ENCODE measurements at places on chromosomes 6 and 20.

- DNase-seq, result no peak
These were observed 397.1 kb downstream of the ARHGAP18 start for GRCh38 chr6:129312880-129313279.

GRCh38 chr6:114862819-114863218 is 520.0 kb upstream of the HS3ST5 start:
- DNase-seq, result no peak

DNA sequence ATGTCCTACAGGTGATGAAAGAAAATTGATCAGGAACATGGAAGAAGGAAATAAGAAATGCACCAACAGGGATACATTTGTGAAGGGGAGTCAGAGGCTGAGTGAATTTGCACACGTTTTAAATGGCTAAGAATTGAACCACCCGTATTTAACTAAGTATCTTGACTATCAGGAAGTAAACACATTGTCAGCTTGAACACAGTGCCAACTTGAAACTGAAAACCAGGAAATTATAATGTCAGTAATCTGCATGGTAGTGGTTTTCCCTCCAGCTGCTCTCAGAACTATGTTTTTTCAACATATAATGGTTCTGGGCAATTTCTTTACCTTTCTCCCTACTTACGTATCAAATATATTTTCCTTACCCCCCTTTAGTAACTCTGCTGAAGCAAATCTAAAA is 366.5 kb upstream of the POU3F2 start:
- DNase-seq, result no peak

DNA sequence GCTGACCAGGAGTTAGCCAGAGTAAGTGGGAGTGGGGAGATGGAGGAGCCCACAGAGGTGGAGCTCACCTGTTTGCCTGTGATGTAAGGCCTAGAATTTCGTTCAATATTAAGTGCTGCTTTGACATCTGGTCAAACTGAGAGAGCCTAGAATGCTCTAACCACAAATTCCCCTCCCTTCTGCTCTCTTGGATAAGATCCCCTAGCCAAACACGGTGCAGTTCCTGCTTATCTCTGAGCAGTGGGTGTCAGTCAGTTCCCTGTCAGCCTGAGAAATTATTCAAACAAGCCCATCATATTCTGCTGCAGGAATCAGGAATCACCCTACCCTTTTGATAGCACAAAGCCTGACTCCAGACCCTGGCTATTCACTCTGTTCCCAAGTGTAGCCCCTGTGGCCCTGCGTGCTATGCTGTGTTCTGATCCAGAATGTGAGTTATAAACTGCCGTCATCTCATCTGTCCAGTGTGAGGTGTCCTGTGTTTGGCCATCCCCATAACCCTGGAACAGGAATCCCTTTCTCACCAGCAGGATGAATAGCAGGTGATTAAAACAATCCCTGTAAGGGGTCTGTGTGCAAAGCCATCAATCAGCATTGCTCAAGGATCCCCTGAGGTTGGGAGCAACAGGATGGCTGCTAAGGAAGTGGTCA is 31.8 kb upstream of the ZNF133 start:
- no peak for DNase-seq

GRCh38 chr20:14219801-14220461 is 117.5 kb downstream of the FLRT3 start:
- DNase-seq, result no peak

- peak; percentile 83 for DNase-seq
These were observed 3.6 kb downstream of the GTSF1L start for GRCh38 chr20:43723186-43723585.

DNA sequence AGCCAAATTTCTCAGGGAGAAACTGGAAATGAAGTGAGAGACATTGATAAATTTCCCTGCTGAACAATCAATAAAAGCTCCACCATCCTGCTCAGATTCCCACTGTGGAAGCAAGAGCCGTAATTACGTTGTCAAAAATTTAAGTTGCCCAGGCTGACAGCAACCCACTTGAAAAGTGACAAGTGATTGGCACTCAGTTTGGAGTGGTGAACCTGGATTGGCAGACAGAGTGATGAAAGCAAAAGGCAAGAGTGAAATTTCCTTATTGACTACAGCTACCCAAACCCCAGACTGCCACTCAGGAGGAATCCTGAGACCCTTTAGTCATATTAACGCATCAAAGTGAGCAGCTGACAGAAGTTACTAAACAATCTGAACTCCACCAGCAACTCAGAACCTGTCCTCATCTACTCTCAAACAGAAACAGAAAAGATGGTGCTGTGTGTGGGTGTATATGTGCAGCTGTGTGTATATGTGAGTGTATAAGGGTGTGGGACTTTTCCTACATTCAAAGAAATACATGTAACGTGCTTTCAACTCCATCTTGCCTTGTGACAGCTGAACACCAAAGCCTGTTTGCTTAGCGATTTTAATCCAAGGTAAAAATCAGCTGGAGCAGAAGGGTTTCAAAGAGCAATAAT is 157.4 kb downstream of the PKHD1 start:
- no peak for DNase-seq

- DNase-seq, result no peak
These were observed 526.4 kb downstream of the PRKN start for GRCh38 chr6:162200945-162201690.

- peak; percentile 56 for DNase-seq
These were observed 176.8 kb upstream of the MARCKS start for GRCh38 chr6:113680301-113680700.

DNA sequence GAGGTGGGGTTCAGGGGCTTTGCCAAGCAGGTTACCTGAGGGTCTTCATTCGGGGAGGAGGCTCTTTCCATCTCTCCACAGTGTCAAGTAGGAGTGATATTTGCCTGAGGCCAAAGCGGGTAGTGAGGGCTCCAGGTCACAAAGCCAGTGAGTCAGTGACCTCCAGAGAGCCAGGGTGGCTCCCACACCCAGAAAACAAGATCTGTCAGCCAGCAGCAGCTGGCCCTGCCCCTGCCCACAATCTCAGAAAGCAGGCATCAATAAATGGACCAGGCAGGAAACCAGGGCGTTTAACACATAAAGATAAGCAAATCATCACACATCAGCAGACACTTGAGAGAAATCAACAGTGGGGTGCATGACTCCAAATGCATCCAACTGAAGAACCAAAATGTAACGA is 250.8 kb downstream of the CDH26 start:
- no peak for DNase-seq

- no peak for DNase-seq
These were observed 1.2 kb downstream of the IBTK start for GRCh38 chr6:82246370-82246769.

GRCh38 chr6:8243475-8243874 is 141.1 kb upstream of the EEF1E1 start:
- DNase-seq, result no peak

DNA sequence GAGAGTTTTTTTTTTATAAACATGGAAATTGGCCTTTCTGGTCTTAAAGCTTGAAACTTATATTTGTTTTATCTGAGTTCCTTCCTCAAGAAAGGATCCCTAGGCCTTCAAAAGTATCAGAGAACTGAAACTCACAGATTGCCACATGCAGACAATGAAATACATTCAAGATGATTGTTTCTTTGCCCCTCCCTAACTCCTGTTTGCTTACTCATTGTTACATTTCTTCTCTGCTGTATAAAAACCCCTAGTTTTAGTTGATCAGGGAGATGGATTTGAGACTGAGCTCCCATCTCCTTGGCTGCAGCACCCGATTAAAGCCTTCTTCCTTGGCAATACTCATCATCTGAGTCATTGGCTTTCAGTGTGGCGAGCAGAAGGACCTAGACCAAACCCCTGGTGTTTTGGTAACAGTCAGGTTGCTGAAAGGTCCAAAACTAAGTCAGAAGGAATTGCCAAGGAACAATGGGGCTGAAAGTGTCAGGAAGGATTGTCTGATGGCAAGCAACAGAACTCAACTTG is 132.3 kb upstream of the SULF2 start:
- no peak for DNase-seq

GRCh38 chr6:135520781-135521180 is 23.2 kb upstream of the AHI1 start:
- no peak for DNase-seq

DNA sequence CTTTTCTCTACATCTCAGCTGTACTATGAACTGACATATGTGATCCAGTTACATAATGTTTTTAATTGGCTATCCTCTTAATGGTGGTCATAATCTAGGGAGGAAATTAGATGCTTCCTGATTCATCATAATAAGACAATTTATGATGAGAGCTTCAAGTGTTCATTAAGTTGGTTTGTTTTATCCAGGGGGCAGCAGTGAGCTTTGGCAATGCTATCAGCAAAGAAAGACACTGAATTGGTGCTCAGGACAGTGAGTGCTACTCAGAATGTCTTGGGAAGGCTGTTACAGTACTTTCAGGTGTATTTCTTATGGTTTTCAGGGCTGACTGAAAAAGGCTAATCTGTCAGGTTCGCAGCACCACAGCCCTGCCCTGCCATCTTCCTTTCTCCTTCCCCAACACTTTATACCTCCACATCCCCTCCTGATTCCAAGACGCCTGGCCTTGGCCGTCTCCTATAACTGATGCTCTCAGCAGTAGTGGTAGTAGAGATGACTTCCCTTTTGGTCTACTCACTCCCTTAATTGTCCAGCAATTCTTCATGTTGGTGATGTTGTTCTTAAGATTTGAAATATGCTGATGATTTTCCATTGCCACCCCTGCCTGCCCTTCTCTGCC is 67.0 kb upstream of the TNFAIP3 start:
- no peak for DNase-seq

DNA sequence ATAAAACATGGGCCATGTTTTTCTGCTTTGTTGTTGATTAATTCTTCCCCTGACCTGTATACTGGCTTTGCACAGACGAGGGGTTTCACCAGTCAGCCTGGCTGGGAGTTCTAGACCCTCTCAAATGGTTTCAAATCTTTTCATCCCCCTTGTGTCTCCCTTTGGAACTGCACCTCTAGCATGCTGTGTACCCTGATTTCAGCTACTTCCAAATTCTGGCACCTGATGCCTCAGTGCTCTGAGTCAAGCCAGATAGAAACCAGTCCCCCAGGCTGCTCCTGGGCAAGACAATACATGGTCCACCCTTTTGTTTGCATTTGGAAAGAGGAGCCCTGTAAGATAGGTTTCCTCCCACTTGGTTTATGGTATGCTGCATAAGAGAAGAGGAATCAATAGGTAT is 290.2 kb downstream of the BTBD3 start:
- no peak for DNase-seq

DNA sequence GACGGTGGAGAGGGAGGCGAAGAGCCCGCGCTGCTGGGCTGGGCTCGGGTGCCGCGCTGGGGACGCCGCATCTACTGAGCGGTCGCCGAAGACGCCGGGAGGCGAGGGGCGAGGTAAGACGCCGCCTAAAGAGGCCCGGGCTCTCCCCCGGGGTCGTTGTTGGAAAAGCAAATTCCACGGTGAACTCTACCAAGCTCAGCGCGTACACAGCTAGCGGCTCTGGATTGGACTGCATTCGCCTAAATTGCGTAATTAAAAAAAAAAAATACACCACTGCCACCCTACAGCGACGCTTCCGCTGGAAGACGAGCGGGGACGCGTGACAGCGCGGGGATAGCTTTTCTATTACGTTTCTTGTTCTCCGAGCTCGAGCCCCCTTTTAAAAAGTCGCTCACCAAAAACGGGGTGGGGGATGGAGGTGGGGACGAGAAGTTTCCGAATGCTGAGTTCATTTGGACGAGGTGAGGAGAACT is 92.0 kb upstream of the PRDM1 start:
- peak; percentile 51 for DNase-seq

GRCh38 chr6:116382587-116382986 is 11.8 kb downstream of the DSE start:
- no peak for DNase-seq

DNA sequence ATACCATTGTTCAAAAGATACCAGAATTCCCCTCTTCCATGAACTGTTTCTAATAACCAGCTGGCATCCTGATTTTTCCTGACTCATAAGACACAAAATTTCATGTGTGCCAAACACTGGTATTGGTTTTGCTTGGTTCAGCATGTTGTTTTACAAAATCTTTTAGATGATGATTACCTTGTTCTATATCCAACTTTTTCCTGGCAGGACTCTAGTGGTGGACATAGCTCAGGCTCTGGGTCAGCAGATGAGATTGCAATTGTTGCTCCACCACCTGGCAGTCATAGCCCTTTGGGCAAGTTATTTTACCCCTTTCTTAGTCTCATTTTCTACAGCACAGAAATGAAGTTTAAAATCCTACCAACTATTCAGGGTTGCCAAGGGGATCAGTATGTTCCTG is 6.2 kb downstream of the TRIM38 start:
- DNase-seq, result no peak

DNA sequence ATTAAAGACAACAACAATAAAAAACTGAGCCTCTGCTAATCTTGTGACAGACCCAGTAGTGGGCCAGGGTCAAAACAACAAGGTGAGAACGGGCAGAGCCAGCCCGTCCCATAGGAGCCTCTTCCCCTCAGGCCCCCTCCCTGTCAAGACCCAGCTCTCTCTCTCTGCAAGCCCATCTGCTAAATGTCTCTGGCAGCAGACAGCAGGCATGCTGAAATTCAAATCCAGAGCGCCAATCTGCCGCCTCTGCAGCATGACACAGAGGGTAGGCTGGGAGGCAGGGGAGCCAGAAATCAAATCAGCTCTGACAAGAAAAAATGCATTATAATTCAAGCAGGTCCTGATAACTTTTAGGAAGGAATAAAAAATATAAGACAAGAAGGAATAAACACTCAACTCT is 26.3 kb downstream of the METTL24 start:
- no peak for DNase-seq

DNA sequence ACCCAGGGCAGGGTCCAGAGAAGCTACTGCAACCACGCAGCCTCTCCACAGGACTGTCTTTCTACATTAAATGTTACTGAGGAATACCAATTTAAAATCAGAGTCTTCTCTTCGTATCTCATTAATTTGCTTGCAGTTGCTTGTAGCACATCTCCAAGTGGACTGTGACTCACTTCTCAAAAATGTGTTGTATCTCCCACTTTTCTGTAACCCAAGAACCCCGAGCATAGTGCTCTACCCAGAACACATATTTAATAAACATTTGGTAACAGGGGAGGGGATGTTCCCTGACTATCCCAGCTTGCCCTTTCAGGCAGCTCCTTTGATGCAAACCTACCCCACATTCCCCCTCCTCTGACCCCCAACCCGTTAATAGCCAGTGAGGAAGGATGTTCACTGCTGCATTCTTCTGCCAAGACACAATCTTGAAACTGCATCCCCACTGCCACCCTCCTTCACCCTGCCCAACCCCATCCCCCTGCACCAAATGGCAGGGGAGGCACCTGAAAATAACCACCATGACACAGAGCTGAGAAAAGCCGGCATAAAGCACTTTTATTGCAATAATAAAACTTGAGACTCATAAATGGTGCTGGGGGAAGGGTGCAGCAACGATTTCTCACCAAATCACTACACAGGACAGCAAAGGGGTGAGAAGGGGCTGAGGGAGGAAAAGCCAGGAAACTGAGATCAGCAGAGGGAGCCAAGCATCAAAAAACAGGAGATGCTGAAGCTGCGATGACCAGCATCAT is 24.2 kb downstream of the FKBP1A start:
- no peak for DNase-seq

DNA sequence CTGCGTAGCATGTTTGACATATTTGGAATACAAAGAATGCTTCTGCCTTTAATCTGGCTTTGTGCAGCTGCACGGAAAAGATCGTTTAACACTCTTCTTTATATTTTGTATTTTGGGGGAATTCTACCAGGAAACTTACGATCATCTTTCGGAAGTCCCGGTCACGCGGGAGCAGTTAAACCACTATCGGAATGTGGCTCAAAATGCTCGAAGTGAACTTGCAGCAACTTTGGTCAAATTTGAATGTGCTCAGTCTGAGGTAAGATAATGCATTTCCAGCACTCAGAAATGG is 42.3 kb downstream of the CCDC170 start:
- no peak for DNase-seq

- DNase-seq, result peak; percentile 2
These were observed 455.3 kb downstream of the EPM2A start for GRCh38 chr6:145279993-145280392.

Measured in skin of body (tissue), 3 donors.